RPMI8226 (cell line): ENCODE measurements at places on chromosomes 6 and 20.

GRCh38 chr6:108463784-108464183, 96.9 kb upstream of the FOXO3 start:
- DNase-seq = no peak

DNA sequence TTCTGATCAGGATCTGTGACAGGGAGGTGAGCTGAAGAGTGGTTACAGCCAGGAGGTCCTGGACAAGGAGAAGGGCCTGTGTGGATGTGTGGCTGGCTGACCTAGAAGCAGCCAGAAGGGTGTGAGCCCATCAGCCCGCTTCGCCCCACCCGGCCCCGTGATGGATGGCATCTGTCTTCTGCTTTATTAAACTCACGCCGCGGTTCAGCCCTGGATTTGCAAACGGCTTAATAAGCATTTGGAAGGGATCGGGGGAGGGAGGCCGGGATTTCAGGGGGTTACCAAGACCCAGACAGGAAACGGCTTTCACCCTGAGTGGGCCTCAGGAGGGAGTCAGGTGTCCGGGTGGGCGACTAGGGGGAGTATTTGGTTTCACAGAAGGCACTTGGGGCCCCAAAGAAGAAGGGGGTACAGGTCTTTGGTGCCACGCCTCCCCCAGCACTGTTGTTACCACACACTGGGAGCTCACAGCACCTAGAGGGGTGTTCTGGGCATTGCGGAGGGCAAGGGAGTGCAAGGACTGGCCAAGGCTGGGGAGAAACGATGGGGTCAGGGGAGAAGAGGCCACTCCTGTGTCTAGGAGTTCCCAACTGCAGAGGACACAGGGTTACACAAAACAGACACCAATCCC, 53.8 kb upstream of the FOXP4 start:
- no peak for DNase-seq

DNA sequence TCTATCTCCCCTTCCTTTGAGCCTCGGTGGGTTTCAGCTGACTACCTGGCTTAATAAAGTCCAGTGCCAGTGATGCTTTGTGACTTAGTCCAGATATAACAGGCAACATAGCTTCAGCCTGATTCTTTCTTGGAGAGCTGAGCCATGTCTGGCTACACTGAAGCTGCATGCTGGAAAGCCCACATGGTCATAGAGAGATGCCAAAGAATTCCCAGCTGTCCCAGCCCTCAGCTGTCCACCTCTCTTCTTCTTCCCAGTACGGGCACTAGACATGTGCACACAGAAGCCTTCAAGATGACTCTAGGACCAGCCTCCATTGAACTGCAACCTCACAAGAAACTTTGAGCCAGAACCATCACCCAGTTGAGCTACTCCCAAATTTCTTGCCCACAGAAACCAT, 154.1 kb upstream of the MYLIP start:
- DNase-seq = no peak

DNA sequence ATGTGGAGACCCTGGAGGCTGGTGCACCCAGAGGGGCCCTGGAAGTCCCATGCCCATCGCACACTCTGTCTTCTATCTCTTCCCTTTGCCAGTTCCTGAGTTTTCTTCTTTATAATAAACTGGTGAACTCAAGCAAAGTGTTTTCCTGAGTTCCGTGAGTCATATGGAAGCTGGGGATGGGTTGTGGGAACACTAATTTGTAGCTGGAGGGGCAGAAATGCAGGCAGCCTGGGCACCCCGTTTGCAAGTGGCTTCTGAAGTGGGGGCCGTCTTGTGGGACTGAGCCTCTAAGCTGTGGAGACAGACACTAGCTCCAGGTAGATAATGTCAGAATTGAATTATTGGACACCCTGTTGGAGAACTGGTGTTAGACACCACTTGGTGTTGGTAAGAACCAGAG, 3.2 kb upstream of the PPP1R3G start:
- DNase-seq = no peak

DNA sequence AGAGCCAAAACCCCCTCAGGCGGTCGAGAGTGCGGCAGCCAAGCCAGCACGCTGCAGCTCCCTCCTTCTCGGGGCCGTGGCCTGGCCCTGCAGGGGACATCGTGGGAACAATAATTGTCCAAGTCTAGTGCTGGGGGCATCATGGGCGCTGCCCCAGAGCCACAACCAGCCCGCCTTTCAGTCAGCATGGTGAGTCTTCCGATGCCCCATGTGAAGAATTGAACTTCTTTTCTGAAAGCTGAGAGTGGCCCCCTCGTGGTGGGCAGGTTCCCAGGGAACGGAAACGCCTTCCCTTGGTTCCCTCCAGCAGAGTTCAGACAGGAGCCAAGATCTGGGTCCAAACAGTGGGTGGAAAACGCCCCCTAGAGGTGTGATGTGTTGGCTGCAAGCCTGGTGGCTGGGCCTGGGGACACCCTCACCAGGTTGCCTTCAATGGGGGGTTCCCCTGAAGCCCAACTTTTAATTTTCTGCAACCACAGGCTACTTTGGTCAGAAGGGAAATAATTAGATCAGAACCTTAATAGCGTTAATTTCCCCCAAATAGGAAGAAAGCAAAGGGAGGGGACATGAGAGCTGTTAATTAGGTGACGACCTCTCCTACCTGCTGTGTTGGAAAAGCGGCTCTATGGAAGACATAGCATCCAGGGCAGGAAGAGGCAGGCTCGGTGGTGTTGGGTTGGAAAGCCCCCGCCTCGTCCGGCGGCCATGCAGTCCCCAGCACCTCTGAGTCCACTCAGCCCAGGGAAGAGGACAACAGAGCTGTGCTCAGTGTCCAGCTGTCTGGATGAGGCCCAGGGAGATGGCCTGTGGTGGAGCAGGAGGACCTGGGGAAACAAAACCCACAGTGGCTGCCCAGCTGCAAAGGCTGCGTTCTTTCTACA, 4.7 kb upstream of the MRGBP start:
- peak; percentile 89 for DNase-seq

GRCh38 chr20:35947907-35948306, 6.4 kb downstream of the SCAND1 start:
- no peak for DNase-seq

GRCh38 chr6:49892280-49892679, 25.9 kb upstream of the CRISP1 start:
- DNase-seq = peak; percentile 34

- DNase-seq = no peak
These were observed 57.0 kb downstream of the TULP4 start for GRCh38 chr6:158369241-158369640.

DNA sequence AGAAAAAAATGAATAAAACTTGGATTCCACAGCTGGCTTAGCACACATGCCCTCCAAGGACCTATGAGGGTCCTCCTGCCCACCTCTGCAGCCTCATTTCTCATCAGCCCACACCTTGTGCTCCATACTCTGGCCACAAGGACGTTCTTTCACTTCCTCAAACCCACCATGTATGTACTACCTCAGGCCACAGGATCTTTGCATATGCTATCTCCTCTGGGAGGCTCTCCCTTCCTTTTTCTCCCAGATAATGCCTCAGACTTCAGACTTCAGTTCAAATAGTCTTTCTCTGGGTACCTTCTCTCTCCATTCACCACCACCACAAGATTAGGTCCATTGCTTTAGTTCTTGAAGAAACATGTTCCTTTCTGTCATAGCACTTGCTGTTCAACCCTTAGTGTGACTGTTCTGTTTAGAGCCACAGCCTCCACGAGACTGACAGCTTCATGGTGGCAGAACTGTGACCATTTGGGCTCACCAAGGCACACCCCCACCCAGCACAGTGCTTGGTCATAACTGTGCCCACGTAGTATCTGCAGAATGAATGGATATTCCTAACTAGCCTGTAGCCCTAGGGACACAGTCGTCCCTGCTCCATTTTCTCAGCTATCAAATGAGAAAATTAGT, 146.7 kb upstream of the LRFN2 start:
- DNase-seq = peak; percentile 29

- no peak for DNase-seq
These were observed 19.9 kb downstream of the GLYATL3 start for GRCh38 chr6:49519660-49520059.

DNA sequence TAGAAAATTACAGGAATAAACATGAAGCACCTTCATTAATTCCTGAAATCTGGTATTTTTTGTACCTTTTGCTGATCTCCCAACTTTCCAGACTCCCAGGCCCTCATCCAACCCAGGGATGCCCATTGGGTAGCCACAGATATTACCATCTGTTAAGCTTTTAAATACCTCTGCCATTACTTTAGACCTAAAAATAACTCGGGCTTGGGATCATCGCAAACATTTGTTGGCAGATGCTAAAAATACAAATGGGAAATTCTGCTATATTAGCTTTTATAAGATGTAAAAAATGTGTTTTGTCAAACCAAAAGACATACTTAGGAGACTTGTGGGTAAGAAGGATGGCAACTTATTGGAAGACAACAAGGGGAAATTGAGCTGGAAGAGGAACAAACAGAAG, 376.1 kb downstream of the CENPW start:
- no peak for DNase-seq

DNA sequence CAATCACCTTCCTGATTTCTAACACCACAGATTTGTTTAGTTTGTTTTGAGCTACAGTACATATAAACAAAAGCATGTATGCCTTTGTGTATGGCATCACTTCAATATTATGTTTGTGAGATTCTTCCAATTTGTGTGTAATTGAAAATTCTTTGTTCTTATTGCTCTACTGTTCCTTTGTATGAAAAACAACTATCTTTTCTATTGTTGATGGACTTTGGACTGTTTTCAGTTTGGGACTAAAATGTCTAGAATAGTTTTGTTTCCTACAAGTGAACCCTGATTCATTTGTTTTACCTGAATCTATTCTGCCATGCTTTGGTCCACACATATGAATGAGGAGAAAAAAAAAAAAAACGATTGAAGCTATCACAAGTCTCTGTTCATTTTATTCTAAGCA, 21.2 kb upstream of the ZNF184 start:
- no peak for DNase-seq
